Caki2 (cell line): ENCODE measurements at places on chromosomes 3 and 15.

GRCh38 chr3:16848007-16848406, 36.7 kb upstream of the PLCL2 start:
- no peak for DNase-seq

- no peak for DNase-seq
Observed at GRCh38 chr3:42638339-42638842, 15.1 kb upstream of the ZBTB47 start.

GRCh38 chr3:31102196-31102879, 207.9 kb upstream of the GADL1 start:
- no peak for DNase-seq

GRCh38 chr15:62847900-62848489, 194.6 kb upstream of the TPM1 start:
- peak; percentile 49 for DNase-seq

DNA sequence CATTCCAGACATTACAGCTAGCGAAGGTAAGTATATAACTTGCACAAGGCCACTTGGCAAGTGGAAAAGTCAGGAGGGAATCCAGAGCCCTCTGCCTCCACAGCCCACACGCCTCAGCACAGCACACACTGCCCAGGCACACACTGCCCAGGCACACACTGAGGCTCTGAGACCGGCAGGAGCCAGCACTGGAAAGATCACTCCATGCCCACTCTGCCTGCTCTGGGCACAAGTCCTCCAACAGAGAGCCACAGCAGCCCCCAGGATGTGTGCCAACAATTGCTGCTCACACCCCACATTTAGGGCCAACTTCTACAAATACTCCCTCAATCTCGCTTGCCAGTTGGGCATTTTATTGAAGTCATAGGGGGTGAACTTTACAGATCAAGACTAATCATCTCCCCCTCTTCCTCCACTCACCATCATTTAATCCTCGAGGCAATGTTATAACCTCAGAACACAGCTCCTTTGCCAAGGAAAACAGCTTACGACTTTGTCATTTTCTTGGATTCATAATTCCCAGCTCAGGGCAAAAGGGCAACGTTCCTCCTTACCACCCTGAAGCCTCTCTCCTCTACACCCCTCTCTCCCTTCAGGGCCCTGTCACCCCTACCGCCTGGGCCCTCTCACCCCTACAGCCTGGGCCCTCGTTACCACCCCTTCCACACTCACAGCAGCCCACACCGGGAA, 53.0 kb upstream of the TPM1 start:
- no peak for DNase-seq

DNA sequence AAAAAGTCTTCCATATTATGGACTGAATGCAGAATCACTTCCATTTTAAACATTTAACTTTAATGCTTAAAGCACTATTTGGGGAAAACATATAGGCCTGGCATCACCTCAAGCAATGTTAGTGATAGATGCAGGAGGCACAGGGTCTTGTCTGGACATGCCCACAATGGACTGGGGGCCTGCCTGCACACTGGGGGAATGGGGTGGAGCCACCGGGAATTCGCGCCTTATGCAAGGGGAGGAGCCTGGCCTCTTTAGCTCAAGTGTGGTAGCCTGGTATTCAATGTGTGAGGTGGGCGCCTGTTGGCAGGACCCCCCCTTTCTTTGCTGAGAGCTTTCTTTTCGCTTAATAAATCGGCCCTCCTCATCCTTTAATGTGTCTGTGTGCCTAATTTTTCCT, 29.9 kb downstream of the ACKR4 start:
- DNase-seq, result no peak

- peak; percentile 35 for DNase-seq
Observed at GRCh38 chr3:138442433-138442832, 8.0 kb downstream of the ESYT3 start.

- no peak for DNase-seq
Observed at GRCh38 chr15:83174891-83175290, 32.7 kb downstream of the HDGFL3 start.

DNA sequence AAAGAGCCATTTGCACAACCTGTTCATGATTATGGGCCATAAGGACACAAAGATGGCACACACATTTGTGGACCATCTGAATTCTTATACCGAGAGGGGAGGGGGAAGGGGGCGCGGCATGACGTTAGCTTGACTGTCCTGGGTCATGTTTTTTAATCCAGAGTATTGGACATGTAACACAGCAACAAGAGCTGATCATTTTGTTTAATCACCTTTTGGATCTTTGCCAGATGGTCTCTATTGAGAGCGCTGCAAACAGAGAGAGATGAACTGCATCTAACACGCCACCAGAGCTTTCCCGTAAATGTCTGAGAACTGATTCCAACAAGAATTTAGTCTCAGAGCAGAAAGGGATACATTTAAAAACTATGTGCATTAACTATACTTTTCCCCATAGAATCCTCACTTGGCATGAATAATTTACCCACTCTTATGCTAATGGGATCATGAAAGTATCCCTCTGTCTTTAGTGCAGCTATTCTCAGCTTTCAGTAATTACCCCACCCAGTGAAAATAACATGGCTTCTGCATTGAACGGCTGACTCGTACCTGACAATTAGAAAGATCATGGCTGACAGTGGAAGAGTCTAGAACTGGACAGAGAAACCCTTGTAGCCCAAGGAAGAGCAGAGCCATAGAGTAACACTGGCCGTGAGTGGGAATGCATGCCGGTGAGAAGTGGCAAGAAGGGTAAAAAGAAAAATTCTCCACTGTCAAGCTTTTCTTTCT, 22.6 kb downstream of the MEIS2 start:
- DNase-seq, result no peak

DNA sequence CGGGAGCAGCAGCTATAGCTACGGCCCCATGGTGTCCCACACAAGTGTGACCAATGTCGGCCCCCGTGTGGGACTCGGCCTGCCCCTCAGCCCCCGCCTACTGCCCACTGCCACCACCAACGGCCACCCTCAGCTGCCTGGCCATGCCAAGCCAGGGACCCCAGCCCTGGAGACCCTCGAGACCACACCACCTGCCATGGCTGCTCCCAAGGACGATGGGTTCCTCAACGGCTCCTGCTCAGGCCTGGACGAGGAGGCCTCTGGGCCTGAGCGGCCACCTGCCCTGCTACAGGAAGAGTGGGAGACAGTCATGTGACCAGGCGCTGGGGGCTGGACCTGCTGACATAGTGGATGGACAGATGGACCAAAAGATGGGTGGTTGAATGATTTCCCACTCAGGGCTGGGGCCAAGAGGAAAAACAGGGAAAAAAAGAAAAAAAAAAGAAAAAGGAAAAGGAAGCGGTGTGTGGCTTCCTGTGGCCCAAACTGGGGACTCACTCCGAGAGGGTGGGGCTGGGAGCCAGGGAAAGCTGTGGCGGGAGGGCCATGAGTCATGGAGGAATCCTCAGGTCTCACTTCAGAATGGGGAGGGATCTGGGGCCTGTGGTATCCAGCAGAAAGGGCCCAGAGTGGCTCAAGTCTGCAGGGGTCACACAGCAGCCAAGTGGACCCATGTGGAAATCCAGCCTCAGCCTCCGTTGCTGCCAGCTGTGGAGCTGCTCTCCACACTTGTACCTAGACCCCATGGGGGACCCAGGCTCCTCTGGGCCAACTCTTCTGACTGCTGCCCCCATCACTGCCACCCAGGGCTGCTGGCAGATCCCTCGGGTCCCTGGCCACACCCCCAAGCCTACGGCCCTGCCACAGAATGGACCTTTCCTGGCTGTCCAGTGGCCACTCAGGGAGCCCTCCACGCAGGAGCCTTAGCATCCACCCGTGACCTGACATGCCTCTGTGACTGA, 26.1 kb downstream of the PTH1R start:
- DNase-seq, result no peak

GRCh38 chr3:55292360-55292759, 194.7 kb downstream of the WNT5A start:
- DNase-seq, result no peak

GRCh38 chr15:33317896-33318295, 7.1 kb downstream of the RYR3 start:
- no peak for DNase-seq

DNA sequence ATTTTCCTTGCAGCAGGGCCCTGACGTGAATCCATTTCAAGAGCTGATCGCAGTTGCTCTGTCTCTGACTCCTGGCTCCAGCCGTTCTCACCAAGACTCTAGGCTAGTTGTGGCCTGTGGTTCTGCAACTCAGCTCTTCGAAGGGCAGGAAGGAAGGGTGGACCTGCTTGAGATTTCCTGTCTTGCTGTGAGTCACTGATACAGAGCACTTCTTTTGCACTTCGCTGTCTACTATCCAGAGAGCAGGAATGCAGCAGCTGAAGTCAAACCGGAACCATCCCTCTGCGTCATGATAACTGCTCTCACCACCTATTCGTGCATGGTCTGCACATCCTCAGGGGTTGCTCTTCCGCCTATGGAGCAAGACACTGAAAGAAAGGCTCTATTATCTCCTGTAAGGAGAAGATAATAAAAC, 59.7 kb downstream of the RAP2B start:
- no peak for DNase-seq

DNA sequence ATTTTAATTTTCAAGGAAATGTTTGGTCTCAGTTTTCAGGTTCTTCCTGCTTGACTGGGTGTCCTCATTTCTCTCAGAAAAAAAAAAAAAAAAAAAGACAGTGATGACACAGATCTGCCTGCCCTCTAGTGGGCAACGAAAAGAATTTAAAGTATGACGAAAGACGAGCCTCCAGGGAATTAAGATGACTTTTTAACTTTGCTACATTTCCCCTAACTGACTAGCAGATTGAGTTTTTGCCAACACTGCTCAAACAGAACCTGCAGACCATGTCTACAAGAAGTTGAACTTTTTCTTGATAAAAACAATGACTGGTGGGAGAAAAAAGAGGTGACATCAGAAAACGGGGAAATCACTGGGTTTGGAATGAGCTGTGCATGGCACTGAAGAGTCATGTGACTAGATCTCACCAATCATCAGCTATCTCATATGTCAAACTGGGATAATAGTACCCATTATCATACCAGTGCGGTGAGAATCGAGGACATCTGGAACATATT, 40.8 kb downstream of the EOMES start:
- DNase-seq, result peak; percentile 77

DNA sequence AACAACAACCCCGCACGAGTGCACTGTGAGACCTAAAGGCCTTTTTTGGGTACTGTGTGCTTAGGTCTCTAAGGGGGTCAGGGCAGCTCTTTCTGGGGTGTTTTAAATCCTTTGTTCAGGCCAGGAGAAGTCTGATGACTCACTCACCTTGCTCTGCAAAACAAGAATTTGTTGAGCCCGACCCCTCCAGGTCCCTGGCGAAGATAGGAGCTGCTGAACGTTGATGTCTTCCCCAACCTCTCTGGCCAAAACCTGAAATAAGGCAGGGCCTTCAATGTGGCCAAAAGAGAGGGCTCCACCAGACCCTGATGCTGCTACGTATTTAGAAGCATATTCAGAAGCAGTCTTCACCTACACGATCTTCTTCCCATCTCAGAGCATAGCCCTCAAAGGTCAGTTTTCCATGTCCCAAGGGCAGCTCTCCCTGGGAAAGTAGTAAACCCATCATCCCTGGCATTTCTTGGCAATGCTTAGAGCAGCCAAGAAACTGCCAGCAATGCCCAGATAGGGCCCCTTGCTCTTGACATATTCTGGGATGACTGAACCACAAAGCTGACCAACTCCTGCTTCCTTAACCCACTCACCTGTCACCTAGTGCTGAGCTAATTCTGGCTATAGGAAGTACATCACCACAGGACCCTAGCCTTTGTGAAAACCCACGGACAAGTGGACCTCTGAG, 27.1 kb downstream of the CCDC13 start:
- DNase-seq, result no peak

DNA sequence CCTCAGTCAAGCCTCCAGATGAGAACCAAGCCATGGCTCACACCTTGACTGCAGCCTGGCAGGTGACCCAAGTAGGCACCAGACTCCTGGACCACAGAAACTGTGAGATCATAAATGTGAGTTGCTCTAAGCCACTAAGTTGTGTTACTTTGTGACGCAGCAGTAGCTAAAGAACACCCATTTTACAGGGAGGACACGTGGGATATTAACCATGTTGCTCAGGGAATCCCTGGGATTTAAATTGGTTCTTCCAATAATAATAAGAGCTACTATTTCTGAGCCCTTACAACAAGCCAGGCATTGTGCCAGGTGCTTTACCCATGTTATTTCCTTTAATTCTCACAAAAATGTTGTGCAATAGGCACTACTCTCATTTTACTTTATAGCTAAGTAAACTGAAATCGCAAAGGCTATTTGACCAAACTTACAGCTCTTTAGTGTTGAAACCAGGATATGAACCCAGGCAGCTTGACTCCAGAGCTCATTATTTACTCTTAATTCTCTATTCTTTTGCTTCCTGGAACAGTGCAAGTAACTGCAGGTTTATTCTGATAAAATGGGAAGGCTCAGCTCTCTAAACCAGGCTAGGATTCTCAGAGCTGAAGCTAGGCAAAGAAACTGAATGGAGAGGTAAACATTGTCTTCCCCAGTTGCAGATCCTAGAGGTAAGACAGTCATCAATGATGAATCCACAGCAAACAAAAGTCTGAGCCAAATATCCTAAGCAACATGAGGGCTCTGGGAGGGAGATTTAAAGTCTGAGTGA, 294.4 kb downstream of the KBTBD8 start:
- no peak for DNase-seq

GRCh38 chr15:96122077-96123027, 208.1 kb upstream of the NR2F2 start:
- DNase-seq, result peak; percentile 45

GRCh38 chr15:39976291-39977274, 42.7 kb downstream of the EIF2AK4 start:
- peak; percentile 71 for DNase-seq

DNA sequence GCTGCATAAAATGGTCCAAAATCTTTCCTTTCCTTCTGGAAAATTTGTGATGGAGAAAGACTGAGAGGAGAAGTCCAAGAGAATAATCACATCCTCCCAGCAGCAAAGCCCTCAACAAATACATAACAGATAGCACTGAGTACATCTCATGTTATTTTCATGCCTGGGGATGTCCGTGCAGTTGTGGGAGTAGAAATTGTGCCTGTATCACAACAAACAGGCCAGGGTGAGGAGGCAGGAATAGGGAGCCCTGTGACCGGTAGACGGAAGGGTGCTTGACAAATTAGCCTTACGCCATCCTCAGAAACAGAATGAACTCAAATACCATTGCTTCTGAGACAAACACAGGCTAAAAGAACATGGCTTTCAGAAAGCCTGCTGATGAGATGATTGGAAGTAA, 333.2 kb upstream of the UMPS start:
- DNase-seq, result no peak

DNA sequence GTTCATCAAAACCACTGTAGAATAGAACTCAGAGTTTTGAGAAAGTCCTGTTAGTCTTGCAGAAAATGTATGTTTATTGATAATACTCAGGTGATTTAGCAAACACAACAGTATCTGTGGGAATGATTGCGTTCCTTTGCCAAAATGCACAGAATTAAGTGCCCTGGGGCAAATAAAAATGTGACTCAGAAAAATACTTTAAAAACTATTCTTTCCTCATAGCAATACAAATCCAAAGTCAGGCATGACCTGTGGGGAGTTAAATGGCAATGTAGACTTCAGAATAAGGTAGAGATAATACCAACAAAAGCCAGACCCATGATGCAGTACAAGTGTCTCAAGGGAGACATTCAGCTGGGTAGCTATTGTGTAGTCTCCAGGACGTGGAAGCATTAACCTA, 72.3 kb upstream of the SNTN start:
- no peak for DNase-seq

GRCh38 chr15:22780267-22780666, 6.2 kb upstream of the NIPA1 start:
- DNase-seq, result no peak
